Vagina (tissue), 2 donors: ENCODE measurements at places on chromosomes 13 and 19.

DNA sequence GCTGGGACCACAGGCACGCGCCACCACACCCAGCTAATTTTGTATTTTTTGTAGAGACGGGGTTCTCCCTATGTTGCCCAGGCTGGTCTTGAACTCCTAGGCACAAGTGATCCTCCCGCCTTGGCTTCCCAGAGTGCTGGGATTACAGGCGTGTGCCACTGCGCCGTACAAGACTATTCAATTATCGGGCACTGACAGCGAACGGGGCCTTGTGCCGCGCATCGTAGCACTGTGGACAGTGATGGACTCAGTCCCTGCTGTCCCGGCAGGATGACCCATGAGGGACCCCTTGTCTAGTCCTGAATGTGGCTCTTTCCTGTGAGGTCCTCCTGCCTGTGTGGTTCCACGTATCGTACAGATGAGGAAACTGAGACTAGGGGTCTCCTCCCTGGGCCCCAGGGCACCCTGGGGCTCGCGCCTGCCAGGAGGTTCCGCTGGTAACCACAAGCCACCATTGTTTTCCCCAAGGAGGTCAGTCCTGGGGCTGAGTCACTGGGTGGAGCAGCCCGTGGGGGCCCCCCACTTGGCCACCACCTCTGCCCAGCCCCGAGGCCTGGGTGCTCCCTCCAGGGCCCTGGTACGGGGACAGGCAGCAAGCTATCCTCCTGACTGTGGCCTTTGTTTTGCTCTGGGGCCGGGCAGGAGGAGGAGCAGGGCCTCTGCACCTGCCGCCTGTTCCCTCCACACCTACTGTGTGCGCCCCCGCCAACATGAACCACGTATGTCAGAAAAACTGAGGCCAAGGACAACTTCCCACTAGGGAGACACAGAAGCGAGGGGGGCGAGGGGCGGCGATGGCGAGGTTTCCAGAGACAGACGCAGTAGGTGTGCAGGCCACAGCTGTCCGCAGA, 2.9 kb upstream of the TCF3 start:
- no peak for DNase-seq

DNA sequence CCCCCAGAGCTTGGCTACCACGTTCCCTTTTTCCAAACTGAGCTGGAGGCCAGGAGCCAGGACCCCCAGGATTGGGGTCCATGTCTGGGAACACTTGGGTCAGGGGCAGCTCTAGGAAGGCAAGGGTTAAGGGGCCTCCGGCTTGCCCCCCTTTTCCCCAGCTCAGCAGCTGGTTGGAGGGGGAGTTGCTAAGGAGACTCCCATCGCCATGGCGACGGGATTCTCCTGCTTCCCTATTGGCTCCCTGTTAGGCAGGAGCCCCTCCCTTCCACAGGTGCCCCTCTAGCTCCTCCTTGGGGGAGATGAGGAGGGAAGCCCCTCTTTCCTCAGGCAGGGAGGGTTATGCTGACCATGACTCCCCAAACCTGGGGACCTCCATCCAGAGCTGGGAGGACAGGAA, 33.9 kb downstream of the PDE4A start:
- DNase-seq = no peak

DNA sequence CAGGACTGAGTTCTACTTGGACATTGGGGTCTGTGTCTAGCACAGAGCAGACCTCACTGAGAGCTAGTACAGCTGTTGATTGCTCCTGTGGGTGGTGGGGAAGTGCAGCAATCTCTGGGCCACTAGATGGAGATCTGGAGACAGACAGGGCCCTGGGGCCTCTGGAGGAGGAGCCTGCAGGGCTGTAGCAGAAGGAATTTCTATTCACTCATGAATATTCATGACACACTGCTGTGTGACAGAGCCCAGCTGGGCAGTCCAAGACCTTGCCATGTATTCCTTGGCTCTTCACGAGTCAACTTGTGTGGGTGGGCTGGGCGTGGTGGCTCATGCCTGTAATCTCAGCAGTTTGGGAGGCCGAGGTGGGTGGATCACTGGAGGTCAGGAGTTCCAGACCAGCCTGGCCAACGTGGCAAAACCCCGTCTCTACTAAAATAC, 37.5 kb downstream of the SUGP2 start:
- DNase-seq = no peak

DNA sequence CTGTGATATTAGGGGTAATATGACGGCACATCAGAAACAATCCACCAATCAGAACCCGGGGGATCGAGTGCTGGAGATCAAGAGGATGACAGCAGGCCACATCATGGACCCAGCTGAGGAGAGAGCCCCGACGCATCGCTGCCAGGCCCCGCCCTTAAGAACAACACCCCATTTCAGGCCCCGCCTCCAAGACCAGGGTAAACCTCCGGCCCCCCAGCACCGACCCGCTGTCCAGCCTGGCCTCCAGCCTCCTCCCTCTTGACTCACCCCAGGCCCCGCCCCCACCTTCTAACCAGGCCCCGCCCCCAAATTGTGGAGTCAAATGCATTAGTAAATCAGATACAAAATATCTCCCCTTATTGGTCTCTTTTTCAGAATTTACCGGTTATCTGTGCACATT, 4.7 kb upstream of the ZNF611 start:
- DNase-seq = no peak
